ENCODE measurements at places on chromosomes 1 and 21.

DNA sequence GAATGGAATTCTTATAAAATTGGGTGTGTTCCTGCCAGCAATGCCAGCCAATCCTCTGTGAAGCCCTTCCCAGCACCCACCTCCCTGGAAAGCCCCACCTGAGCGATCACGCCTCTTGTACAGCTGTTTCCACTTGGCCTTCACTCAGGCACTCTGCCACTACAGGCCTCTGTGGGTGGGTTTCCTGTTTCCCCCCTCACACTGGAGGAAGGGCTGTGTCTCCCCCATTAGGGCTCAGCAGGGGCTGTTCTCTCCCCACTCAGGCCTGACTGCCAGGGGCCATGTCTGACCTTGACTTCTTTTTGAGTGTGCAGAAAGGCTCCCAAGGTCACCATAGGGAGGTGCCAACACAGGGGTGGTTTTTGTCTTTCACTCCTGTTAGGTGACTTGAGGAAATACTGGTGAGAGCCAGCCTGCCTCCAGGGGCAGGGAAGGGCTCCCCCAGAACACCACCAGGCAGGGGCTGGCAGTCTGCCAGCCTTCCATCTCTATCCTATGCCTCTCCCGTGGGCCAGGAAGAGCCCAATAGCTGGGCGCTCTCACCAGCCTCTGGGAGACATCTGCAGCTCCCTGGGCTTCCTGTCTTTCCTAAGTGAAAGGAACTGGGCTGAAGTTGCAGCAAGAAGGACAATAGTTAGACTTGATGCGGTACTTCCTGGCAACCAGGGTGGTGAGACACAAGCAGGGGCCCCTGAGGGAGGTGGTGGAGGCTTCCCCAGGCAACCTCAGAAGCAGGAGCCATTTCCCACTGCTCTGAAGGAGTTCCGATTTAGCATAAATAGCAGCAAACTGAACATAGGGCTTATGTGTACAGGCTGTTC lies 49.1 kb downstream of the ELK4 start:
- no peak for DNase-seq

DNA sequence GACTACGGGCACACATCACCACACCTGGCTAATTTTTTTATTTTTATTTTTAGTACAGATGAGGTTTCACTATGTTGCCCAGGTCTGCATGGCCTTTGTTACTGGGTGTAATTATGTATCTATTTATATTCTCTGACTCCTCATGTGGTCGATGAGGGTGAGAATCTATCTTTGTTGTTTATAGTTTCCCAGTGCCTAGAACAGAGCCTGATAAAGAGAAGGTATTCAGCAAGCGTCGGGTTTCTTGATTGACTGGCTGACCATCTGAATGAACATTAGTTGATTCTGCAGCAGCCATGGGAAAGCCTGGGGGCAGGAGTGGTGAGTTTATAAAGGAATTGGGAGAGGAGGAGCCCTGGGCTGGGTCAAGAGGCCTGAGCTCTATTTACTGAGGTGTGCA lies 28.5 kb downstream of the SERINC2 start:
- no peak for DNase-seq

DNA sequence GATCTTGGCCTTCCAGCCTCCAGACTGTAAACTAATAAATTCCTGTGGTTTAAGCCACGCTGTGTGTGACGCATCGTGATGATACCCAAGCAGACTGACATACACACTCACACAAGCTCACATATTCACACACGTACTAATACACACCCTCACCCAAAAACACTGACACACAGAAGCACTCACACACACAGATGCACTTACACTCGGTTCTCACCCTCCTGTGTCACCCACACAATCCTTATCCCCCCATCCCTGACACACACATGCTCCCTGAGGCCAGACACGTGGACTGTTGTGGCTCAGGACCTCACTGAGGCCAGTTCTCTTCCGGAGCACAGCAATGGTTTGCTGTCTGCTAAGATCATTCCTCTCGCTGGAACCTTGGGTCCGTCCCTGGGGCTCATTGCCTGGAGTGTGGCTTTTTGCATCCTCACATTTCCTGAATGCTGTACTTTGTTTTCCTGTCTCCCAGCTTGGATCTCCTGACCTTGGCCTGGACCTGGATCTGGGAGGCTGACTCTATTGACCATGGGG lies 76.9 kb upstream of the LYST start:
- no peak for DNase-seq

- no peak for DNase-seq
Measured at GRCh38 chr21:42247716-42248115, 28.8 kb downstream of the ABCG1 start.

DNA sequence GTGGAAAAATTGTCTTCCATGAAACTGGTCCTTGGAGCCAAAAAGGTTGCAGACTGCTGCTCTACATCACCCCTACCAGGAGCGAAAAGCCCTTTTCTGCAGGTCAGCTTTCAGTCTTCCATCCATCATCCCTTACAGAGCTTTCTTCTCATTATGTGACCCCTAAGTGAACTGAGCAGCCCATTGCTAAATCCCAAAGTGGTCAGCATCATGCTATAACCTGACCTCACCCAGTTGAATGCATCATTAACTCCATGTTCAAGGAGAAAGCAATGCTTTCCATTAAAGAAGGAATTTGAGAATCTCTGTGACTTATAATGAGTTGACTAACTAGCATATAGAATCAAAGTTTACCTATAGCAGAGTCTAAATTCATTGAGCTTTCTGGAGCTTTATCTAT lies 10.4 kb upstream of the IL24 start:
- no peak for DNase-seq

GRCh38 chr1:154391086-154391770 lies 13.9 kb upstream of the IL6R start:
- no peak for DNase-seq

DNA sequence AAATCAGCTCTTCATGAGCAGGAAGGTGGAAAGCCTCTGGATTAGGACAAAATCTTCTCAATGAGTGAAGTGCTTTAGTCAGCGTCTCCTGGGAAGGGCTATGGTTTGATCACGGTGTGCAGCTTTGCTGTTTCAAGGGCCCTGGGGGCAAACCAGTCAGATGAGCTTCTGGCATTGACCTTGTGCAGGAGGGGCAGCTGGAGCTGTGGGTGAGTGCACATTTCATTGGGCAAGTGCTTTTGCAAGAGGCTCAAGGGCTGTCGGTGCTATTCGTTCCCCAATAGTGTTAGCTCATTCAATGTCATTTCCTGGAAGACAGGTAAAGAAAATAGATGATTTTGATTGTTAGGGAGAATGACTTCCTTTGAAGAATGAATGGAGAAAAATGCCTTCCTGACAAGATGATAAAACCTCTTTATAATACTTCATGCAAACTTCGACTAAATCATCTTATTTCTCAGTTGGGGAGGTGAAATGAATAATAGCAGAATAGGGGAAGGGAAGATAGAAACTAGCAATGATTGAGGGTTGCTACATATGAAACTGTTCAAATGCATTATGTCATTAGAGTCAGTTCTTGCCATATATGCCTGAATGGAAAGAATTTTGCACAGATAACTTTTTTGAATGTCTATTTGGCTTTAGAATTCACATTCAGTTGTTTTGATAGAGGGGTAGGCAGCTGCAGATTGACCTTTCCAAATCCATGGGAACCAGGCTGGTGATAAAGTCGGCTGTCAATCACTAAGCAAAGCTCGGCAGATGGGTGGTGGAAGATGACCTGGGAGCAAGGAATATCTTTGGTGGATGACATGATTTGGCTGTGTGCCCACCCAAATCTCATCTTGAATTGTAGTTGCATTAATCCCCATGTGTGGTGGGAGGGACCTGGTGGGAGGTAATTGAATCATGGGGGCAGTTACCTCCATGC lies 12.9 kb upstream of the DISC1 start:
- no peak for DNase-seq

GRCh38 chr1:224447971-224448370 lies 13.4 kb upstream of the WDR26 start:
- DNase-seq = no peak

DNA sequence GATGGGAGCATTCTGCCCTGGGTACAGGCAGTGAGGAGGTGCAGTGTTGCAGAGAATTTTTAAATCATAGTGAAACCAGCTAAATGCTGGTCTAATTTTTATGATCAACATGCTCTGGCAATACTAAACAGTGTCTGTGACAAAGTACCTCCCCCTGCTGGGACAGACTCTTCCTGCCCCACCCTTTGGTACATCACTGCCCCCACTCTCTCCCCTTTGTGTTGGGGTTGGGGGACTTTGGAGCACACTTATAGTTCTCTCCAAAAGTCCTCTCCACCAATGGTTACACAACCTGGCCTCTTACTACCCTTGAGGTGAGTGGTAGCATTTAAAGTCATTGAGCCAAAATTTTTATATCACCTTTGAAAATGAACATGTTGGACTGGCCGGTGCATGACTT lies 48.2 kb upstream of the GUCA2B start:
- no peak for DNase-seq

DNA sequence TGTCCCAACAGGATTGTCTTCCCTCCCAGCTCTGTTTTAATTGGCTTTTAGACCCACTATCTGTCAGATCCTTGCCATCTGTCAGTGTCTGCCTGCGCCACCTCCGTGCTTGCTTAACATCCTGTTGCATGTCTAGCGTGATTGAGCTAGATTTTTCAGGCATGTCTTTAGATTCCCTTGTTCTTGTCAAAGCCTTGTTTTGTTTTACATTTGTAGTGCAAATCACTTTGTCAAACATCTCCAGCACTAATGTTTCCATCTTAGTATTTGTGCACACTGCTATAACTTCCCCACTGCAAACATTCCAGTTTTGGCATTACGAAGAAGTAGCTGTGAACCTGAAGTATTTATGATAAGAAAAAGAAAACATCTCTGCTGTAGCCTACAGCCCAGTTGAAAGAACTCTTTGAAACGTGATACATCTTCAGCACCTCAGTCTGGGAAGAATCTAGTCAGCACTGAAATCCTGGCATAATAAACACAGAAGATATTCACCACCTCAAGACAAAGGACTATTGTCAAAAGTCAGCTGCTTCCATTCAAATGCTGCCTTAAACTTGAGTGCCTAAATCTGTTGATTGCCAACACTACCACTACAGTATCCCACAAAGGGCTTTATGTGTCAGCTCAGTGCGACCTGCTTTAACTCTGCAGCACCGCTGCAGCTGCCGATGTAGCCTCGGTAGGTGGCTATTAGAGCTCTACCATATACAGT lies 105.0 kb downstream of the FNBP1L start:
- DNase-seq = no peak

GRCh38 chr1:5727191-5727590 lies 265.0 kb downstream of the NPHP4 start:
- DNase-seq = no peak

GRCh38 chr1:193110864-193111263 lies 5.7 kb upstream of the GLRX2 start:
- no peak for DNase-seq

DNA sequence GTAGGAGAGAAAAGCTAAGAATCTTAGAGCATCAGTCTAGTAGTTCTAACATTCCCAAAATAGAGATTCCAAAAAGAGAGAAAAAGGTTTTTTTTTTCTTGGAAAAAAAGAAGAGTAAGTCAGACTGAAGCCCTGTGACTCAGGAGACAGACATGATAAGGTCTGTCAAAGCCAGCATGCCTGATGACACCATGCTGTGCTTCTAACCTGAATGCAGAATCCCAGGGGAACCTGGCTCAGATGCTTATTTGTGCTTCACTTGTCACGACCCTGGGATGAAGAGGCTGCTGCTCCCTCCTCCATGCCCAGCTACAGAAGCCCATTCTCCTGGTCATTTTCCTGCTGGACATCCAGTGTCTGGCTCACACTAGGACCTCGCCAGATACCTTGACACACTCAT lies 44.3 kb downstream of the ERICH3 start:
- DNase-seq = no peak
